ENCODE measurements at places on chromosomes 11 and 22.

DNA sequence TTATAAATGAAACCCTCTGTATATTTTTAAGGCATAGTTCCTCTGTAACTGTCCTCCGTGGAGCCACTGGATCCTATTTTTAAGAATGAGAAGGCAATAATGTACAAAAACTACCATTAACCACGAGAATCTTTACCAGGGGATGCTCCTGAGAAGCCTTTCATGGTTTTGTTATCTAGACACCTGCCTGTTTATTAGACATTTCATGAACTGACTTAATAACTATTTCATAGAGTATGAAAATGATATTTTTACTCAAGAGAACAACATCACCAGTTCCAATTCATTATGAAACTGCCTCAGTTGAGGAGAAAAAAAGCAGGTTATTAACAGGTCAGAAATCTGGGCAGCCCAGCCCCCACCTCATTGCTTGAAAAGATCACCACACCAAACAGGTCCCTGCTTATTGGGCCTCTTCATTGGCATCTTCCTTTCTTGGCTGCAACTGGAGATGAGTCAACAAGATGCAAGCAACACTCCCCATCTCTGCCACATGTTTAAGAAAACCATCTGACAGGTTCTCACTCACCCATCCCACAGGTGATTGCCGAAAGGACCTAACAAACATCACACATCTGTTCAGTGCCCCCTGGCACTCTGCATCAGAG is 27.8 kb downstream of the ETS1 start:
- DNase-seq: no peak

GRCh38 chr11:14587258-14587657 is 56.3 kb upstream of the PDE3B start:
- DNase-seq: no peak

- DNase-seq: no peak
Observed at GRCh38 chr11:118065384-118065783, 11.5 kb upstream of the TMPRSS4 start.

GRCh38 chr11:88433536-88434230 is 96.1 kb upstream of the CTSC start:
- DNase-seq: no peak

DNA sequence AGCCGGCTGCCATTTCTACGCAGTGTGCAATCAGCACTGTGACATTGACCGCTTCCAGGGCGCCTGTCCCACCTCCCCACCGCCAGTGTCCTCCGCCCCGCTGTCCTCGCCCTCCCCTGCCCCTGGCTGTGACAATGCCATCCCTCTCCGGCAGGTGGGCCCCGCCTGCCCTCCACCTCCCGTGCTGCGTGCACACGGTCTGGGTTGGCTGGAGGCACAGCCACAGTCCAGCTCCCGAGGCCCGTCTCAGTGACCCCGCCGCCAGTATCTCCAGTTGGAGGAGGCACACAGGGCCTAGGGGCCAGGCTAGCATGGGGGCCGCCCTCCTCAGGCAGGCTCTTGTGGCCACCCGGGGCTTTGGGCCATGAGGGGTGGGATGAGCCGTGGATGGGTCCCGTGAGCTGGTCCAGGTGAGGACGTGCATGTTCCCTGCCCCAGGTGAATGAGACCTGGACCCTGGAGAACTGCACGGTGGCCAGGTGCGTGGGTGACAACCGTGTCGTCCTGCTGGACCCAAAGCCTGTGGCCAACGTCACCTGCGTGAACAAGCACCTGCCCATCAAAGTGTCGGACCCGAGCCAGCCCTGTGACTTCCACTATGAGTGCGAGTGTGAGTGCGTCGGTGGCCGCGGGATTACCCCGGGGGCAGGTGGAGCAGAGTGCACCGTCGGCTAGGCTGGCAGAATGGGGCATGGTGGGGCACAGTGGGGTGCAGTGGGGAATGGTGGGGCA is 29.7 kb downstream of the MUC5B start:
- no peak for DNase-seq

DNA sequence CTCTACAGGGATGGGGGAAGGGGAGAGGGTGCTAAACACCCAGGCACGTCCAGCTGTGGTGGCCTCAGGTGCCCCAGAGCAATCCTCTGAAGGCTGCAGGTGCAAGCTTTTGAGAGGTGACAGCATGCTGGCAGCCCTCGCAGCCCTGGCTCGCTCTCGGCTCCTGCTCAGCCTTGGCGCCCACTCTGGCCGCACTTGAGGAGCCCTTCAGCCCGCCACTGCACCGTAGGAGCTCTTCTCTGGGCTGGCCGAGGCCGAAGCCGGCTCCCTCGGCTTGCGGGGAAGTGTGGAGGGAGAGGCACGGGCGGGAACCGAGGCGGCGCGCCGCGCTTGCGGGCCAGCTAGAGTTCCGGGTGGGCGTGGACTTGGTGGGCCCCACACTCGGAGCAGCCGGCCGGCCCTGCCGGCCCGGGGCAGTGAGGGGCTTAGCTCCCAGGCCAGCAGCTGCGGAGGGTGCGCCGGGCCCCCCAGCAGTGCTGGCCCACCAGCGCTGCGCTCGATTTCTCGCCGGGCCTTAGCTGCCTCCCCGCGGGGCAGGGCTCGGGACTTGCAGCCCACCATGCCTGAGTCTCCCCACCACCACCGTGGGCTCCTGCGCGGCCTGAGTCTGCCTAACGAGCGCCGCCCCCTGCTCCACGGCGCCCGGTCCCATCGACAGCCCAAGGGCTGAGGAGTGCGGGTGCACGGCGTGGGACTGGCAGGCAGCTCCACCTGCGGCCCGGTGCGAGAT is 112.1 kb downstream of the TRIM29 start:
- no peak for DNase-seq

- no peak for DNase-seq
Observed at GRCh38 chr11:125663910-125664309, 16.7 kb downstream of the ACRV1 start.

DNA sequence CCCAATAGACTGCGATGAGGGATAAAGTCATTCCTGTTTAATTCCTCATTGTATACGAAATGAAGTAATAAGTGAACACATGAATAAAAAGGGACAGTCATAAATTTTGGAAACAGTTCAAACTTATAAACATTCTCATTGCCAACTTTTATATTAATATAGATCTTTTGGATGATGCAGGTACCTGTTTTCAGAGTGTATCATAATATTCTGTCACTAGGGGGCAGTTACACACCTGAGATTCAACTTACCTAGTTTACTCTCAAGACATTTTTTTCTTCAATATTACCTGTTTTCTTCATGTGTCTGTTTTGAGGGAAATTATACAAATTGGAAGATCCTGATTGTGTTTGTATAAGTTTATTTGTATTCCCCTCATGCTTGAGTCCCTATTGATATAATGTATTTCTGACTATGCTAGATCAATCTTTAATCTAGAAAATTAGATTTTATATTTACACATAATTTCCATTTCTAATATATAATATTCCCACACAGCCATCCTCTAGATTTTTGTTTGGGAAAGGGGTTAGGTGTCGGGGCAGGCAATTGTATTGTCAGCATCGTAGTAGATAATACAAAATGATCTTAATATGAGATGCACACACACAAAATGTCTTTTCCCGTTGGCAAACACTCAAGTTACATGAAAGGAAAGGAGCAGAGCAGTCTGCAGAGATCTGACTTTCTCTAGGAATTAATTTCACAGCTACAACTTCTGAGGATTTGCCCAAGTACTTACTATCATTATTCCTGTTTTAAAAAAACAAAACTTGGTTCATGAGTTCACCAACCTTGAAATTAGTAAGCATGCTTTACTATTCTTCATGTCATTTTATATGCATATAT is 18.4 kb downstream of the FDX1 start:
- no peak for DNase-seq

GRCh38 chr11:43503417-43503816 is 144.7 kb downstream of the TTC17 start:
- DNase-seq: no peak

- no peak for DNase-seq
Observed at GRCh38 chr11:122181893-122182292, 65.9 kb upstream of the BLID start.

DNA sequence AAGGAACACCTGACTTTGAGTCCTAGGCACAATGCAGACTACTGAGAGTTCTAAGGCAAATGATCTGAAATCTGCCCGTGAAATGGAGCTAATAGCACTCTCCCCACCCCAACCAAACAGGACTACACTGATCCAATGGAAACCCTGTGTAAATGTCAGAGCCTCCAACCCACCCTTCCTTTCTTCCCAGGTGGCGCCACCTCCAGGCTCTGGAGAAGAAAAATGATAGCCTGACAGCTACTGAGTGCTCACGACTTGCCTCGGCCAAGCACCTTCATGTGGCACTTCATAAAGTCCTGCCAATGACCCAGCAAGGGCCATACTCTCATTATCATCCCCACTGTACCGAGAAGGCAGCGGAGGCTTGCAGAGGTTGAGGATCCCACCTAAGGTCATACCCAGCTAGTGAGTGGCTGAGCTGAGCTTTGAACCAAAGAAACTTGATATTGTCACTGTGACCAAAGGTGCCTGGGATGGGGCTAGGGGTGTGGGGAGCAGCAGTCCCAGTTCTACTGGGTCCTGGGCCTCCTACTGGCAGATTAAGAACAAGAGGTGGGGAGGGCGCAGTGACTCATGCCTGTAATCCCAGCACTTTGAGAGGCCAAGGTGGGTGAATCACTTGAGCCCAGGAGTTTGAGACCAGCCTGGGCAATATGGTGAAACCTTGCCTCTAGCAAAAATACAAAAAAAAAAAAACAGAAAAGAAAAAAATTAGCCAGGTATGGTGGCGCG is 20.5 kb downstream of the TST start:
- DNase-seq: no peak

DNA sequence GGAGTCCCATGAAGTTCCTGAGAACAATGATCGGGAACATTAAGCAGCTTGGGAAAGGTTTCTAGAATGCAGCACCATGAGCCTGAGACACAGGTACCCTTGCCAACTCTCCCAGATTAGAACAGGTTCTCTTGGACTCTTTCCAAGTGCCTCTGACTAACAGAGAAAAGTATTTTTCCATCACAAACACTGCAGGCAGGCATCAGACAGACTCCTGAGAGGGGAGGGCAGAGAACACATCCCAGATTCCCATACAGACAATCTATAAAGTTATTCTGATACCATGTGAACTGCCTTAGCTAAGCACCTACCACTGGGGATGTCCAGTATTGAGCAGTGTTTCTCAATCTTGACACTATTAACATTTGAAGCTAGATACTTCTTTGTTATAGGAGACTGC is 27.3 kb downstream of the SERGEF start:
- DNase-seq: no peak

DNA sequence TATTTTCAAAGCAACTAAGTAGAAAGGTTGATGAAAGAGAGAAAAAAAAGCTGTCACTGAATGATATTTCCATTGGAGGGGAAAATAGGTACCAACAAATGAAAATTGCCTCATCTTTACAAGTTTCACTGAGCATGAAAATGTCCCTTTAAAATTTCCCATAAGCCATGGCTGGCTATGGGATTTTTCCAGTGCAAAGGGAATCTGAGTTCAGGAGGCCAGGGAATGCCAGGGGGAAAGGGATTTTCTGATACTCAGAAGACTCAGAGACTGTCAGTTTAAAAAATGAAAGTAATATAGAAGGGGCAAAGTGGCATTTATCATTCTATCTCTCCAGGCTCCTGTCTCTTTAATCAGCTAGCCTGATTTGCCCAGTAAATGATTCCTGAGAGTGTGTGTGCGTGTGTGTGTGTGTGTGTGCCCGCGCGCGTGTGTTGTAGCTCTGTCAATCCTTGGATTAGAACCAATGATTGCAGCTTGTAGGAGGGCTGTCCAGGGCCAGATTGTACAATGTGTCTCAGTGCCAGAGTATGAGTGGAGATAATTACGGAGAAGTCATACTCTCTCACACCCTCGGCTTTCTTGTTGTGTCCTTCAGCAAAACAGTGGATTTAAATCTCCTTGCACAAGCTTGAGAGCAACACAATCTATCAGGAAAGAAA is at the start of gene NTM:
TSS of gene NTM (plus strand) at position 526 of the 662 bp plus-strand sequence.
- DNase-seq: no peak

GRCh38 chr11:37908219-37908548 is 1310.1 kb upstream of the RAG2 start:
- no peak for DNase-seq

GRCh38 chr22:27666272-27666997 is 135.1 kb downstream of the MN1 start:
- no peak for DNase-seq

DNA sequence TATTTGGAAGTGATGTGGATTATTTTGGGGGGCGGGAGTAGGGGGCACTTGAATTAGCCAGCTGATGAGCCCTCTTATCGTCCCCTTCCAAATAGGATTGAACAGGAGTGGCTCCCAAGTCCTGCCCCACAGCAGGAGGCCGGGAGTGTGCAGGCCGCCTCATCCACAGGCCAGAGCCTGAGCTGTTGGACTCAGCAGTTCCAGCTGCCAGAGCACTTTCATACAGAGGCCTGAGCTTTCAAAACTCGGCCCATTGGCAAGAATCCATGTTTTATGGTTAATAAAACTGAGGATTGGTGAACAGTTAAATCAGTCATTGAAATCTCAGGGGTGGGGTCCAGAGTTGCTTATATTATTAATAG is 9.6 kb downstream of the FAM118A start:
- DNase-seq: no peak

DNA sequence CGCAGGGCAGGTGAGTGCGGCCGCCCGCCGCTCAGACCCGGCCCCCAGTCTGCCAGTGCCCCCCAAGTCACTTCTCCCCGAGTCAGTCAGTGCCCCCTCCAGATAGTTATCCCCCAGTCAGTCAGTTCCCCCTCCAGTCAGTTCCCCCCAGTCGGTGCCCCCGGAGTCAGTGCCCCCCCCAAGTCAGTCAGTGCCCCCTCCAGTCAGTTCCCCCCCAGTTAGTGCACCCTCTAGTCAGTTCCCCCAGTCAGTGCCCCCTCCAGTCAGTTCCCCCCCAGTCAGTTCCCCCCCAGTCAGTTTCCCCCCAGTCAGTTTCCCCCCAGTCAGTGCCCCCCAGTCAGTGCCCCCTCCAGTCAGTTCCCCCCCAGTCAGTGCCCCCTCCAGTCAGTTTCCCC is 411 bp downstream of the PPP6R2 start:
- DNase-seq: no peak

DNA sequence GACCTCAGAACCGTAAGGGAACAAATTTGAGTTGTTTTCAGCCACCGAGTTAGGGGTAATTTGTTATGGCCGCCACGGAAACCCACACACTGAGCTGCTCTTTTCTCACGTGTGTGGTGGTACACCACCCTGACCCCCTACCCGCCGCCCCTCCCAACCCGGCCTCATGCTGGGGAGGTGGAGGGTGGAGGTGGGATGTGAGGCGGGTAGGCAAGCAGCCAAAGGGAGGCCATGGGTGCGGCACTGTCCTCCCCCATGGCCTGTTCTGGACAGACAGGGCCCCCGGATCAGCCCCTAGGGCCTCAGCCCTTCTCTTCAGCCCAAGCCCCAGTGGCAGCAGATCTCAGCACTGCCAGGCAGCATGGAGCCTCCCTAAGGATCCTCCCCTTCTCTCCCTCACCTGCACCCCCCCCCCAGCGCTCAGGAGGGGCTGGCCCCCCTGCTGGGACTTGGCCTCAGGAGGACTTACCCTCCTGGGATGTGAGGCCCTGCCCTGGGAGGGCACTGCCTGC is 7.9 kb downstream of the PRR5 start:
- no peak for DNase-seq

DNA sequence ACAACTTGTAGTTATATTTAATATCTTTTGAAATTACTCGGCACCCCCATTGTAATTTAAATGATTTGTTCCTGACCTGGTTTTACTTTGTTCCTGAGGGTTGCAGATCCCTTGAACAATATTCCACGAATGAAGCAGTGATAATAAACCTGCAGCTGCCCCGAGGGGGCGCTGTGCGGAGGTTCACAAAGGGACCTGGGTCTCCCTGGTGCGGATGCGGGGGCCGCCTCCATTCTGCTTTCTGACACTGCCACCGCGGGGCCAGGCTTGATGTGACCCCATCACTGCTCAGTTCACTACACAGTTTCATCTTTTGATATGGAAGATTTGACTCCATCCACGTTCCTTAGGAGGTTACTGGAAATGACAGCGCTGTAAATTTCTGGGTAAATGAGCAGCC is 62.9 kb upstream of the PRODH start:
- DNase-seq: no peak

All from NCI-H1436 treated with DMSO at 0.1 percent for 48 hours (cell line).